AML-193 (cell line): ENCODE measurements at places on chromosomes 7 and 10.

- DNase-seq, result no peak
Measured at GRCh38 chr10:14543046-14543903, 212.6 kb upstream of the FRMD4A start.

GRCh38 chr10:100654782-100655325, 90.5 kb upstream of the PAX2 start:
- DNase-seq, result no peak

GRCh38 chr7:138527746-138528223, 67.7 kb downstream of the TRIM24 start:
- no peak for DNase-seq

- no peak for DNase-seq
Measured at GRCh38 chr7:99137411-99138180, 6.3 kb downstream of the SMURF1 start.

DNA sequence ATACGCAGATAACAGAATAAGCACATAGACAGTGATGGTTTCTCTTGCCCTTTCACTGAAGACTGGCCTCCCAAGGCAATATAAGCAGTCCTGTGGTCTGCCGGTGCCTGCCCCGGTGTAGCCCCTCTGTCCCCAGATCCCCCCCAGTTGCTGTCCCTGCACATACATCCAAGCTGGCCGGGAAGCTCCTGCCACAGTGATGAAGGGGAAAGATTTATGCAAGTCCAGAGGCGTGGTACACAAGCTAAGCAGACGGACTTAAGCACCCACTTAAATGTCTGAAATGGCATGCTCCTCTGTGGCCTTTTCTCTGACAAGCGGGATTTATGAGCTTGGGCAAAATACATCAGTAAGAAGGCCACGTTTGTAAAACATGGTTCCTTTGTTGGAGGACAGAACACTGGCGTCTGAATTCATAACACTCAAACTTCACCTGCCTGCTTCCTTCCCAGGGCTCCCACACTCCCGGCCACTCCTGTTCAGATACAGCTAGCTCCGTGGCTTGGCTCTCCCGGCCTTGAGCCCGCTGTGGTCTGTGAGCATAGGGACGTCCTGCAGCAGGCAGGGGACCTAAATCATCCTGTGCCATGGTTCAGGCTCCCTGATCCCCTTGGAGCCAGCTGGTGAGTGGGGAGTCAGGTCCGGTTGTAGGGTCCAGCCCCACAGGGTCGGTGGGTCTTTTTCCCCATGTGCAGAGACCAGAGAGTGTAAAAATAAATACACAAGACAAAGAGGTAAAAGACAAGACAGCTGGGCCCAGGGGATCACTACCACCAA, 61.7 kb upstream of the PPP2R2D start:
- DNase-seq, result no peak

DNA sequence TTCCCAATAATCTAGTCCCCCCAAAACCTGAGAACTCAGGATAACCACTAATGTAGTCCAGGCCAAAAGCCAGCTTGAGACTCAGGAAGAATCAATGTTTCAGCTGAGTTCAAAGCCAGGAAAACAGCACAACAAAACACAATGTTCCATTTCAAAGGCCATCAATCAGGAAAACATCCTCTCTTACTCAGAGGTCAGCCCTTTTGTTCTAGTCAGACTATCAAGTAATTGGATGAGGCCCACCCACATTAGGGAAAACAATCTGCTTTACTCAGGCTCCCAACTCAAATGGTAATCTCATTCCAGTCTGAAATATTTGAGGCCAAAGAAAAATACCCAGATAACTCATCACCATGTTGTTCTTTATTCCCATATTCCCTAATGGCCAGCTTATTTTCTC, 152.2 kb downstream of the SDHAF3 start:
- no peak for DNase-seq

DNA sequence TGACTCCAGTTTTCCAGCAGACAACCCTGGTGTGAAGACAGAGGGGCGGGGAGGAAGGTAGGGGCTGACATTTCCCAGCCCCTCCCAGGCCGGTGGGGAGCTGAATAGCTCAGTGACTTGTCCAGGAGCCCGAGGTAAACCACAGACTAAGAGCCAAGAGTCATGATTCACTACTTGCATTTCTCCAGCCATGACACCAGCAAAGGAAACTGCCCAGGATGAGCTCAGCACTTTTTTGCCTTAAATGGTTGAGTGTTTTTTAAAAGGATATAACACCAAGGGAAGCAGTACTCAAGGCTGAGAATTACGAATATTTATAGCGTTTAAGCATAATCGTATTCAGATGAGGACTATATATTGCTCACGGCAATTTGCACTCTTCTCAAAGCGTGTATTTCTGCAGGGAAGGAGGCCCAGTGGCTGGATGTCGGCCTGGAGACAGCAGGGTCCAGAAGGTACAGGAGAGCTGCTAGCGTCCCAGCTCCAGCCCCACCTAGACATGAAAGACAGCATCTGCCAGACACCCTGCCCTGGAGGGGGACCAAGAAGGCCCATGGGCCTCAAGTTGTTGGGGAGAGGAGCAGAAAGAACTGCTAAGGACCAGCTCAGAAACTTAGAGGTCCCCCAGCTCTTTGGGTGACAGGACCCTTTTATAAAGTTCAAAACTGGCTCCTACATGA, 141.4 kb downstream of the GRID1 start:
- DNase-seq, result peak; percentile 65

DNA sequence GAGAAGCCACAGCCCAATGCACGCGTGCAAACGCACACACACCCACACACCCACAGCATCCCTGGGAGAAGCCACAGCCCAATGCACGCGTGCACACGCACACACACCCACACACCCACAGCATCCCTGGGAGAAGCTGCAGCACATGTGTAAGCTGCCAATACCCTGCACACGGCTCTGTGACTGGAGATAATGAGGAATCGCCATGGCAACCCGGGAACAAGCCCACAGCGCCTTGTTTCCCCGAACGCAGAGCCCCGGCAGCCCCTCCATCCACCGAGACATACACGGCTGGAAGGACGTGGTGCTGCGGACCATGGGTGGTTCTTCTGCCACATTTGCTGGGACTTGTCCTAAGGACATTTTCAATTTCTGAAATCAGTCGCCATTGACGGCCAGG, 221.3 kb downstream of the PTPRN2 start:
- DNase-seq, result no peak

DNA sequence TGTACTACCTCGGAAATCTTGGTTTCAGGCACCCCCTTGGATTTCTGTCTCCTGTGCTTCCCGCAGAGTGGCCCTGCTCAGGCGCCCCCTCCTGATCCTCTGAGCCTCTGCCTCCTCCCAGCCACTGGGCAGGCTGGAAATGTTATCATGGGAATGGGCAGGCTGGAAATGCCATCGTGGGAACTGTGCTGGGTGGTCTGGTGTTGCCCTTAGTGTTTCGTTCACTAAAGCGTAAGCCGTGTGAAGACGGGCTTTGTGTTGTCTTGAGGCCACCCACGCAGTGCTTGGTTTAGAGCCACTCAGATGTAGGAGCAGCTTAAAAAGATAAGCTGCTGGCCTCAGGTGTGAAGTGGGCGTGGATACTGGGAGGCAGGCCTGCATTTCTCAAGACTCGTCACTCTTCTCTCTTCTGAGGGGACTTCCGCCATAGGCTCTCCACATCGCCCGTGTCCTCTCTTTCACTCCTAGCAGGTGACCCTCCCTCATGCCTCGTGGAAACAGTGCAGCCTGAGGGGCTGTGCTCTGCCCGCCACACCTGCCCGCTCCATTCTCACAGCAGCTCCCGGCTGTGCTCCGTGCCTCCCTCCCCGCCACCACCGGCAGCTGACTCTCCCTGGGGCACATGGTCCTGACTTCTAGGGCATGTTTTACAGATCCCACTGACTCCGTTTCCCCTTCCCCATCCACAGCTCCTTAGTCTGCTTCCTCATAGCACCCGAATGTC, 28.5 kb downstream of the PPP2R2D start:
- DNase-seq, result no peak

GRCh38 chr7:37489703-37490102, 41.0 kb upstream of the ELMO1 start:
- DNase-seq, result no peak

- DNase-seq, result no peak
Measured at GRCh38 chr7:130840599-130840998, 106.6 kb upstream of the KLF14 start.

DNA sequence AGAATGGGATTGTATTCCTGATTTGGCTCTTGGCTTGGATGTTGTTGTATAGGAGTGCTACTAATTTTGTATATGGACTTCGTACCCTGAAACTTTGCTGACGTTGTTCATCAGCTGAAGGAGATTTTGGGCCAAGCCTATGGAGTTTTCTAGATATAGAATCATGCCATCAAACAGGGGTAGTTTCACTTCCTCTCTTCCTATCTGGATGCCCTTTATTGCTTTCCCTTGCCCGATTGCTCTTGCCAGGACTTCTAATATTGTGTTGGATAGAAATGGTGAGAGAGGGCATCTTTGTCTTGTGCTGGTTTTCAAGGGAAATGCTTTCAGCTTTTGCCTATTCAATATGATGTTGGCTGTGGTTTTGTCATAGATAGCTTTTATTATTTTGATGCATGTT, 92.3 kb downstream of the CCDC7 start:
- DNase-seq, result no peak

GRCh38 chr7:17448479-17449423, 150.3 kb downstream of the AHR start:
- no peak for DNase-seq

DNA sequence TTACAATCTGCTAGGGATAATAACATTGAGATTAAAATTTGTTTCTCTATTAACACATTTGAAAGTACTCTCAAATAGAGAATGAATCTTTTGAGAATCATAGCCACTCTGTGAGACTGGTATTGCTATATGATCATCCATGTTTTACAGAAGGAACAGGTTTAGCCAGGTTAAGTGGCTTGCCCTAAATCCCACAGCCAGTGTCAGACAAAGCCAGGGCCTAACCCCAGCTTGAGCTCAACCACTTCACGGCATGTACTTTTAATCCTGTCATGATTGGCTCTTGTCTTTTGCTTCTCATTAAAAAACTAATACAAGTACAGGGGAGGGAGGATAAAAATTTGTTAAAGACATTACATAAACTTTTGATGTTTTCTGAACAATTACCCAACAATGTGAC, 3.8 kb upstream of the ZNRF2 start:
- DNase-seq, result no peak

- no peak for DNase-seq
Measured at GRCh38 chr10:131815266-131816156, 85.3 kb upstream of the PPP2R2D start.

DNA sequence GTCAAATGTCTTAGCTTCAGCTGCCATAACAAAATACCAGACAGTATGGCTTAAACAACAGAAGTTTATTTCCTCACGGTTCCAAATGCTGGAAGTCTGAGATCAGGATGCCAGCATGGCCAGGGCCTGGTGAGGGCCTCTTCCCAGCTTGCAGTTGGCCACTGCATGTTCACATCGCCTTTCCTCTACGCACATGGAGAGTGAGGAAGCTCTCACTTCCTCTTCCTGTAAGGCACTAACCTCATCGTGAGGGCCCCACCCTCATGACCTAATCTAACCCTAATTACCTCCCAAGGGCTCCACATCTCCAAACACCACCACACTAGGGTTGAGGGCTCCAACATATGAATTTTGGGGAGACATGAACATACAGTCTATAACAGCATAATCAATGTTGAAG, 14.4 kb downstream of the ZNF33B start:
- DNase-seq, result no peak

DNA sequence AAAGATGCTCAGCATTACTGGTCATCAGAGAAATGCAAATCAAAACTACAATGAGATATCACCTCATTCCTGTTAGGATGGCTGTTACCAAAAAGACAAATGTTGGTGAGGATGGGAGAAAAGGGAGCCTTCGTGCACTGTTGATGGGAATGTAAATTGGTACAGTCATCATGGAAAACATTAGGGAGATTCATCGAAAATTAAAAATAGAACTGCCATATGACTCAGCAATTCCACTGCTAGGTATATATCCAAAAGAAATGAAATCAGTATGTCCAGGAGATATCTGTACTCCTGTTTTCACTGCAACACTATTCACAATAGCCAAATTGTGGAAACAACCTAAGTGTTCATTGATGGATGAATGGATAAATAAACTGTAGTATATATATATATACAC, 228.1 kb downstream of the ACTR3B start:
- DNase-seq, result no peak

DNA sequence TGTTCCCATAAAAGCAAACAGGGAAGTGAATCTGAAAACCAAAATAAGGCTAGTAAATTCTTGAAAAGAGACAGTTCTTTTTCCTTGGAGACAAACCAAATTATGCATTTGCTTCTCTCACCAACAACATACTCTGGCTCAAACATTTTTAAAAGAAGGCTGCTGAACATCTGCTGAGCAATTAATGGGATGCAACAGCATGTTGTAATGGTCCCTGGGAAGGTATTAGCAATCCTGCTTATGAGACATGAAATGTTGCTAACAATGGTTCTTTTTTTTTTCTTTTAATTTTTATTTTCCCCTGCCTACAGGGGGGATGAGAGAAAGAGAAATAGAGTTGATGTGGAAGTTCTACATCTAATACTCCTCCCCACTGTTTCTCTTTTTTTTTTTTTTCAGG, 572.1 kb downstream of the SORCS1 start:
- DNase-seq, result no peak

DNA sequence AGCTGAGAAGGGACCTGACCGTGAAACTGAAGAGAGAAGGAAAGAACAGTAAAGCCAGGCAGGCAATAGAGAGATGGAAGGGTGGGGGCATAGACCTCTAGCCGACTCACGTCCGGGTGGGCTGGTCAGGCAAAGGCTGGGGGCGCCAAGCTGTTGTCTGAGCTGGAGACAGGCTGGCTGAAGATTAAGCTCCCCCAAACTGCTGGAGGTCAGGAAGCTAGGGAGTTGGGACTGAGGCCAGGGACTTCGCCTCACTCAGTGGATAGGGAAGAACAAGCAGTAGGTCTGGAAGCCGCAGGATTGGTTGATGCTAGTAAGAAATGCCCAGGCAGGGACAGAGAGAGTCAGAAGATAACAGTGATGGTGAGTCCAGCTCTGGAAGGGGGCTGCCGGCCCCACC, 5.3 kb downstream of the PITX3 start:
- DNase-seq, result no peak

GRCh38 chr7:90892213-90892612, 296.1 kb downstream of the CDK14 start:
- no peak for DNase-seq

GRCh38 chr10:114095559-114096337, 52.1 kb downstream of the ADRB1 start:
- DNase-seq, result peak; percentile 59

- no peak for DNase-seq
Measured at GRCh38 chr10:116511365-116511764, 34.4 kb upstream of the PNLIP start.

DNA sequence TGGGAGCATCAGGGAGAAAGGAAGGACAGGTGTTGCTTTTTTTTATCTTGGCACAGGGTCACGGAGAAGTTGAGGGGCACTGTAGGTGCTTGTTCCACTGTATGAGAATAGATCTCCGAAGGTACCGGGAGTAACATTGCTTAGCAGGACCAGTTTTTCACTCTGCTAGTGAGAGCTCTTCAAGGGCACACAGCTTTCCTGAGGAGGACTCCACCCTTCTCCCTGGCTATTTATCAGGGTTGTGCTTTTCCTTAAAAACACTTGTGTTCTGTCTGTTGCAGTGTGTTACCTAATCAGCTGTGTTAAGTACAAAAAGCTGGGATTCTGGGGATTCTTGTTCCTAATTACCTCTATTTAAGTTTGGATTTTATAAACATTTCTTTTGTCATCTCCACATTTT, 160.5 kb downstream of the SND1 start:
- DNase-seq, result no peak

GRCh38 chr7:80918909-80919721, at the start of gene SEMA3C:
Gene SEMA3C (minus strand): TSS chr7:80919051. CDS start chr7:80916781, 2,270 bp downstream.
- no peak for DNase-seq
